Fibroblast of skin of right quadriceps (primary cell): ENCODE measurements at places on chromosomes 3 and 15.

DNA sequence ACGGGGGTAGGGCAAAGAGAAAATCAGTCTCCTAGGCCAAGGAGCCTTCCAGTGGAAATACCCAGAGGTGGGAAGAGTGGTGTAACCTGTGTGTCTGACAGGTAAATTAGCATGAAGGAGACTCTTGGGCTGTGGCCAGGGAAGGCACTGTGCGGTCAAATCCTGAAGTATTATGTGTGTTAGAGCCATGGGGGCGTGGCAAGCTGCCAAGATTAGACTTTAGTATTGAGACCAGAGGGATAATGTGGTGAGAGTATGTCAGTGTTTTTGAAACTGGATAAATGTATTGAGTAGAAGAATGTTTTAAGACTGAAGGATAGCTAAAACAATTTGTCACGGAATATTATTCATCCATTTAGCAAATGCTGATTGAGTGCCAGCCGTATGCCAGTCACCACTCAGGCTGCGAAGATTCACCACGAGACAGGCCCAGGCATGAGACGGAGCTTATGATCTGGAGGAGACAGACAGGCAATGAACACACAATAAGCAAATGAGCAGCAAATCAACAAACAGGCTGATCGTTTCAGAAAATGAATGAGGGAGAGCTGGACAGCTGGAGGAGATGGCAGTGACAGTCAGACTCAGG, 445.9 kb downstream of the MCTP2 start:
- no peak for DNase-seq

DNA sequence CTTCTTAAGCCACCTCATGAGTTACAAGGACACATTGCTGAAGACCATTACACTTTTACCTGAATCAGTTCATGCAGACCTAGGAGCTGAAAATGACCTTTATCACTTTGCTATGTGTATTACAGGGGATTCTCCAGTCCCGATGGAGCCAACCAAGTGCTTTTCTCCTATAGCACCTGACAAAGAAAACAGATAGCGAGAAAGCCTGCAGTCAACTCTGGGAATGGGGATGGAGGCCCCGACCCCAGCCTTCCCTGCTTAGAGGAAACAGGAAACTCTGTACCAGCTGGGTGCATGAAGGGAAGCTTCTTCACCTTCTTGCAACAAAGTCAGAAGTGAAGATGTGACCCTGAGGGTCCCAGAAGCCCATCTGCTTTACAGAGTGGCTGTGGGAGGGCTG, 168.3 kb upstream of the SEMA6D start:
- DNase-seq: no peak

DNA sequence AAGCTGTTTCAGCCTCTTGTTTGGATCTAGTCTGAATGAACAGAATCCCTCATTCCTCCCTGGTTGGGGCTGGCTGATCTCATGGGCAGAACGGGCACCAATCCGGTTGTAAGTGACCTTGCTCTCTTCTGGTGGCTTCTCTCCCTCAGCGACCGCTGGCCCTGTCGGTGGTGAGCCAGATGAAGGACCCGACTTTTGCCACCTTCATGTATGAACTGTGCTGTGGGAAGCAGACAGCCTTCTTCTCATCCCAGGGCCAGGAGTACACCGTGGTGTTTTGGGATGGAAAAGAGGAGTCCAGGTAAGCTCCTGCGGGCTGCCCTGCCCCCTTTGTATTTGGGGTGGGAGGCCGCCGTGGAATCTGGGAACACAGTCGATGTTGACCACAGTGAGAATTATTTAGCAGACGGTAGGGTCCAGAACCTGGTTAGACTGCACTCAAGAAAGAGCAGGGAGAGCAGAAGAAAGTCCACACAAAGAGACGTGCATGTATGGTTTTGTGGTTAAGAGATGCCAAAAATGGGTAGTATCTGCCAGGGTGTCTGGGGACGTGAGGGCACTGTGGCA, 138.8 kb downstream of the LRRK1 start:
- no peak for DNase-seq

GRCh38 chr3:109910772-109911171, 573.4 kb upstream of the DPPA4 start:
- no peak for DNase-seq

GRCh38 chr3:66376568-66376967, 124.3 kb downstream of the LRIG1 start:
- peak; percentile 58 for DNase-seq

DNA sequence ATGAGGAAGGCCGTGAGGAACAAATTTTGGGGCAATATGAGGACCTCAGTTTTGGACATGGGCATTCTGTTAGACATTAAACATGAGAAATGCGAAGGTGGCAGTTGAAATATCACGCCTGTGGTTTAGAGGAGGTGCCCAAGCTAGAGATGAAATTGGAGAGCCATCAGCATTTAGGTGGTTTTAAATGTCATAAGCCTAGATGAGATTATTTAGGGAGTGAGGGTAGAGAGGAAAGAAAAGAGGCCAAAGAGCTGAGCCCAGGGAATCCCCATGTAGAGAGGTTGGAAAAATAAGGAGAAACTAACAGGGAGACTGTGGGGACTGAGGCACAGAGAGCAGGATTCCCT, 14.9 kb downstream of the RTP1 start:
- no peak for DNase-seq

- peak; percentile 60 for DNase-seq
Measured at GRCh38 chr3:121483290-121483689, 62.5 kb downstream of the POLQ start.

- peak; percentile 49 for DNase-seq
Measured at GRCh38 chr3:15610082-15610759, 8.7 kb downstream of the BTD start.

DNA sequence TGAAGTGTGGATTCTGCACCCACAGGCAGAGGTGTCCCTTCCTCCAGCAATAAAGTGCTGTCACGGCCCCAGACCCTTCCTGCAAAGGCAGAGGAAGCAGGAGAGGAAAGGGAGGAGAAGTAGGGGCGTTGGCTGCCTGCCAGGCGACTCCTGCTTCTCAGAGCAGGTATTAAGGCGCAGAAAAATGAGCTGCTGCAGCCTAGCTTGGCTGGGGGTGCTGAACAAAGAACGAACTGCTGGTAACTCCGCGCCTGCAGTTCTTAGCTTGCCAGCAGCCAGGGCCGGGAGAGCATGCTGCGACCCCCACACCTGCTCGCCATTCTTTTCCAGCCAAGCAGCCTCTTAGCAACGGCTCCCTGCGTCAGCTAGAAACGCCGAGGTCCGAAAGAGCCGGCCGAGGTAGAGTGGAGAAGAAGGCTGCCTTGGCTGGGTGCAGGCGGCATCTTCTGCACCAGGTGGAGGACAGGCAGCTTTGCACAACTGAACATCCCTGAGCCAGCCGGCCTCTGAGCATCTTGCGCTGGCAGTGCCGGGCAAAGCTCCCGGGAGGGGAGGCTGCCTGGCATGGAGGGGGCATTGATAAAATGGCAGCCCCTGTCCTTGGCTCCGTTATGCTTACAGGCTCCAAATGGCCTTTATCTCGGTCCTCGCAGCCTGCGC, 296.0 kb downstream of the MEX3B start:
- no peak for DNase-seq

GRCh38 chr3:173702561-173702960, 305.0 kb downstream of the NLGN1 start:
- DNase-seq: no peak
